ENCODE measurements at places on chromosomes 1 and 21.

DNA sequence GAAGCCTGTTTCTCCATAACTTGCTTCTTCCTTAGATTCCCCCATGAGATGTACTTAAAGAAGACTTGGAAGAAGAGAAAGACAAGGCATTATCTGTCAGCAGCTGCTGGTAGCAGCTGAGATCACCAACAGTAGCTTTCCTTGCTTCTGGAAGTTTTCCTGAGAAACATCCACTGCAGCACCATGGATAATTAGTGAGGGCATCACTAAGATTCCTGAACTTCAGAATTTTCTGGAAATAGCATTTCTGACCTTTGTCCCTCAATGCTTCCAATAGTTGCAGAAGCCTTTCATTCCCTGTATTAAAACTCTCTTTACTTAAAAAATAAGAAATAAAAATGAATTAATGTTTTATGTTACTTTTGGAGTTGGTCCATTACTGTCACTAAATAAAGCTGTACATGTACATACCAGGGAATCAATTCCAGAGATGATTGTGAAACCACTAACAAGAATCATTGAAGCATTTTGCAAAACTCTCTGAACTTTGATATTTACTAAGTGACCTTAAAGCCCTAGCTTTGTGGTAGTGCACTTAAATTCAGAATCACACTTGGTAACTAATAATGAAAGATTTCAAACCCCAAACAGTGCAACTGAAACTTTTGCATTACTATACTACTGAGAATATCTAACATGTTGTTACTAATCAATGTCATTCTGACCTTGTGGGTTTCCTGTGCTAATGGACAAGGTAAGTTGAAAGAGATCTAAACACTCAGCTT lies at the start of gene CFHR4:
TSS of gene CFHR4 (plus strand) at position 538 of the 725 bp plus-strand sequence. CDS start at position 637, 99 bp downstream.
- no peak for DNase-seq

- peak; percentile 63 for DNase-seq
Observed at GRCh38 chr1:15833069-15833679, 14.3 kb upstream of the SPEN start.

DNA sequence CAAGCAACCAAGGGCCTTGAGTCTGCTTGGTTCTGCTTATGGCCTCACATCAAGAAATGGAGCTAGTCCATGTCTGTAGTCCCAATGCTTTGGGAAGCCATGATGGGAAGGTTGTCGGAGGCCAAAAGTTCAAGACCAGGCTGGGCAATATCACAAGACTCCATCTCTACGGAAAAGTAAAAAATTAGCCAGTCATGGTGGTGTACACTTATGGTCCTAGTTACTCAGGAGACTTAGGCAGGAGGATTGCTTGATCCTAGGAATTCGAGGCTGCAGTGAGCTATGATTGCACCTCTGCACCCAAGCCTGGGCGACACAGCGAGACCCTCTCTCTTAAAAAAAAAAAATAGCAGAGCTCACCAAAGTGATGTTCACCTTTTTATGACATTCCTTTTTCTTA lies 80.1 kb upstream of the DNAJC6 start:
- no peak for DNase-seq

- DNase-seq = no peak
Observed at GRCh38 chr1:232111611-232112010, 485.0 kb downstream of the DISC1 start.

GRCh38 chr1:226568077-226568831 lies 19.7 kb downstream of the STUM start:
- no peak for DNase-seq

Measured in CD4-positive, alpha-beta T cell treated with Interleukin-1 beta for 1 hour (primary cell).